ENCODE measurements at places on chromosomes 13 and 19. TPM values are rescaled to one million over a fixed set of nuclear protein-coding genes. Genes with fewer than 3 reads are reported as not detected.

Gene KLK14
- not detected for total RNA-seq

Gene CACNG7
- 0.26 TPM for total RNA-seq

Gene ZNF665
- total RNA-seq = 6.3 TPM

Gene CRLF1
- 2.5 TPM for total RNA-seq

Gene LYPD3
- total RNA-seq = 0.50 TPM

Gene ZNF525
- total RNA-seq = 7.4 TPM

Gene CGB7
- under 0.01 TPM for total RNA-seq

Gene CYP2A6
- total RNA-seq = not detected

Gene PRSS57
- total RNA-seq = not detected

Gene DYRK1B
- total RNA-seq = 12.2 TPM

Gene RPS28
- 216 TPM for total RNA-seq

Gene GARIN5A
- total RNA-seq = 0.66 TPM

Gene IQCN
- 0.83 TPM for total RNA-seq

Gene LGALS7
- total RNA-seq = not detected

Gene PGLYRP2
- not detected for total RNA-seq

Gene GPR18
- total RNA-seq = not detected

Gene SPACA4
- not detected for total RNA-seq

Gene CBY2
- total RNA-seq = not detected

Gene TRPM4
- 6.9 TPM for total RNA-seq

Gene LYPD5
- total RNA-seq = 0.50 TPM

Gene ZNF154
- total RNA-seq = 3.3 TPM

Gene SLC25A41
- total RNA-seq = 0.26 TPM

All from fibroblast of lung (primary cell).